ENCODE measurements at places on chromosomes 7 and 10. TPM values are rescaled to one million over a fixed set of nuclear protein-coding genes. Genes with fewer than 3 reads are reported as not detected.

DNA sequence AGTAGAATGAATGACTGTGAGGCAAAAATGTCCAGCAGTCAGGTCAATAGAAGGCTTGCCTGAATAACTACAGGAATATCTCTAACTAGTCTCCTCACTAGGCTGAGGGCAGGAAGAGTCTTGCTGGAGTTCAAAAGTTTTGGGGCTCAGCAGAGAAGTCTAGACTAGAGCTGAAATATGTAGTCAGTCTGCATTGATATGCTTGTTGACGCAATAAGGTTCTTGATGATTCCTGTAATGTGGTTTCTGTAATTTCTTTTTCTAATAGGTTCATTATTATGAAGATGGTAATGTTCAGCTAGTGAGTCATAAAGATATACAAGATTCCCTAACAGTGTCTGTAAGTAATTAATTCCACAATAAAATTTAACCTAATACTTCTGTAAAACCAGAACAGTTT is 41.5 kb upstream of the ST7 start:
- no peak for DNase-seq

GRCh38 chr7:126079581-126079980 is 1150.0 kb upstream of the POT1 start:
- DNase-seq = no peak

DNA sequence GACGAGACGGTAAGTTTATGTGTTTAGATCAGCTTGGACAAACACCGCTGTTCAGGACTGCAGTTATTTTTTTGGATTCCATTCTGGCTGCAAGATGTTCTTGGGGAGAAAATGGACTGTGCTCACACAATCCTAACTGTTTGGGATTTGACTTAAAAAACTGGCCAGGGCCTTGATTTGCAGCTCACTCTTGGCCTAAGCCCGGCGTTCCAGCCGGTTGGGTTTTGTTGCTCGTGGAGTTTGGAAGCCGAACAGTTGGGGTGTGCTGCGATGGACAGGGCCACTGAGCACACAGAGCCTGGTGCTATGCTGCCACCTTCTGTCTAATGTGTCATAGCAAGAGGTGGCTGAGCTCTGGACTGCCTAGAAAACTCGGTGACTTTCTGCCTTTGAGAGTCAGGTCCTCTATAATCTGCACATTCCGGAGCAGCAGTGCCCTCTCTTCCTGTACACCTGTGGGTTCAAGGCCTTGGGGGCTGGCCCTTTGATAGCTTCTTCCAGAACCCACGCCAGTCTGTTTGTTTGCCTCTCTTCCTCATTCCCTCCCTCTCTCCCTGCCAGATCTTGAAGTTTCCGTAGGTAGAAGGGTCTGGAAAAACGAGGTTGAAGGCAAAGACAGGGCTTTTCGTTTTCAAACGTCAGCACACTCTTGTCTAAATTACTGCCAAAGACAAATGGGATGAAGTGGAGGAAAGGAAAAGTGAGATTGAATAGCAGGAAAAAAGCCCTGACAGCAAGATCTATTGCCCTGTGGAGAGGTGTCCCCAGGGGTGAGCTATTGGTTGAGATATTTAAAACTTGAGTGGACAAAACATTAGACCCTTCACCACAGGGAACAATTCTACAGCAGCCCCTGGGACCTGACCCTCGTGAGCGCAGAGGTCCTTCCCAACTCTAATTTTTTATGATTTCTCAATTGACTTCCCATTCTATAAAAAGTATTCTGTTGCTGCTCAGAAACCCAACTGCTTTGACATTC is 167.5 kb upstream of the HABP2 start:
- peak; percentile 88 for DNase-seq

DNA sequence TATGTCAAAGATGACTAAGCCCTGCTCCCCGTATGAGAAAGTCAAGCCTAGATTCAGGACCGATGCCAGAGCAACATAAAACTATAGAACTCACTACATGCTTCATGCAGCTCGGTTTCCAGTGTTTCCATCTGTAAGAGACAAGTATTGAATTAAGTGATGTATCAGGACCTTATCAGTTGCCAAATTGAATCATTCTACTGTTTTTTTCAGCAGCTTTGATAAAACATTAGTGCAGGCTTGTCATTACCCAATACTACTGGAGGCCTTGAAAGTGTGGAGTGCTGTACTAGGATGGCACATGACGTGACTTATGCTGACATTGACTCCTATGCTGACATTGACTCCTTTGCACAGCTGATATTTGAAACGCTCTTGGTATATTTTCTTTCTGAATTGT is 10.8 kb upstream of the NRP1 start:
- DNase-seq = no peak

DNA sequence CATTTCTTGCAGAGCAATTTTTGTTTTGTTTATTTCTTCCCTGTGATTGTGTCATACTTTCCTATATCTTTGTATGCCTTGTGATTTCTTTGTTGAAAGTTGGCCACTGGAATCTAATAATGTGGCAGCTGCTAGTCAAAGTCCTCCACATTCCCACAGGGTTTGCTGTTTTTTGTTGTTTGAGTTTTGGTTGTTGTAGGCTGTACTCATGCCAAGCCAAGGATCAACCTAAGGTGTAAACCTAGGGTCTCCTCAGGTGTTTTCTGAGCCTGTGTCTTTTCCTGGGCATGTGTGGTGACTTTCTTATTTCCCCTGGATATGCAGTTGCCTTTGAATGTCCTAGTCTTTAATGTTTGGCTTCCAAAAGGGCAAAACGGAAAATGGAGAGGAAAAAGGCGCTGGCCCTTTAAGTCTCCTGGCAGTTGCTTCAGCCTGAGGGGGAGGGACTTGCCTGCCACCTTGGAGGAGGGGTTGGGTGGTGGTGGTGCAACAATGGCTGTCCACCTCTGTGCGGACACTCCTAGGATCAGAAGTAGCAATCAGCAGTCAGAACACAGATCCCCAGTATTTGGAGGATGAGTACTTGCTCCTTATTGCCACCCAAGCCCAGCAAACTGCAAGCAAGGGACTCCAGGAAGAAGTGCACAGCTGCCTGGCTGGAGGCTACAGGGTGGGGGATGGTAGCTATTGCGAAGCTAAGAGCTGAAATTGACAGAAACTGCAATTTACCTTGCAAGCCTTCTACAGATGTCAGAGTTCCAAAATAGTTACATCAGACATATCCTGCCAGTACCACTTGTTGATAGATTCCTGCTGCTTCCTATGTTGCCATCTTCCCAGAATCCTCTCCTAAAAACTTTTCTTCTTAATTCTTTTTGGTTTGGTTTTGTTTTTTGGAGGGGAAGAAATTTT is 5.6 kb upstream of the ZNF518A start:
- no peak for DNase-seq

DNA sequence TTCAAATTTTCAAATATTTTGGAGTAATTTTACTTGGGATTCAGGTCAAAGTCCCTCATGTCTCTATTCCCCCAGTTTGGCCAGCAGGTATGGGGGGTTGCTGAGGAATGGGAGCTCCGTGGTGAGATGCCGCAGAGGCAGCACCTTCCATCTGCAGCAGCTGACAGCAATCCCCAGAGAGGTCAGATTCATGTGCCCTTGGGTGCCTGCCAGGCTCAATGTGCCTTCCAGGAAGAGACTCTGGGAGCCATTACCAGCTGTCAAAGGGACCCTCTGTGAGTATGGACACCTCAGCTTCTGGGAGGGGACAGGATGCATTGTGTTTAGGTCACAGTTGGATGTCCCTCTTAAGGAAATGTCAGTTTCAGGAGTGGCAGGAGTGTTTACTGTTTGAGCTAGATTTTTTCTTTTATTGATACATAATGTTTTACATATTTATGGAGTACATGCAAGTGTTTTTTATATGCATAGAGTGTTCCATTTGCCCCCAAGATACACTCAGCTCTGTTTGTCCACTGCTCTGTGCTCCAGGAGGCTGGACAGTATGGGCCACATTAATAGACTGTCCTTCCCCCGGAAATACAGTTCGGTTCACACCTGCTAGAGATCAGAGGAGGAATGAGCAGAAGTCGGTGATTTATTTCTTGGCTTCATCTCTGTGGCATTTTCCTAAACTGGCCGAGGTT is 75.3 kb upstream of the GRB10 start:
- peak; percentile 54 for DNase-seq

- DNase-seq = no peak
These were observed 7.9 kb downstream of the SFRP5 start for GRCh38 chr10:97763947-97764346.

- no peak for DNase-seq
These were observed 15.2 kb downstream of the TMEM176B start for GRCh38 chr7:150784954-150785353.

DNA sequence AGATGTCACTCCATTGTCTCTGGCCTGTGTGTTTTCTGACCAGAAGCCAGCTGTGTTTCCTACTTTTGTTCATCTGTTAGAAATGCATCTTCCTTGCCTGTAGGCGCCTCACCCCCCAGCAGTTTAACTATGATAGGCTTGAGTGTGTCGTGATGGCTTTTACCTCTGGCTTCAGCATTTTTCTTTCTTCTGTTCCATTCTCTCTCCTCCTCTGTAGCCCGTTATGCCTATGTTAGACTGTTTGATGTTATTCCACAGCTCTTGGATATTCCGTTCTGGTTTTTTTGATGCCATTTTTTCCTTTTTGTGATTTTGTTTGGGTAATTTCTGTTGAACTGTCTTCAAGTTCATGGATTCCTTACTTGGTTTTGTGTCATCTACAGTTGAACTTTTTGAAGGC is 17.9 kb downstream of the MMP21 start:
- no peak for DNase-seq

GRCh38 chr7:9083837-9084236 is 650.4 kb downstream of the NXPH1 start:
- no peak for DNase-seq

- DNase-seq = peak; percentile 68
These were observed at the start of gene STOX1 for GRCh38 chr10:68826764-68827591. STOX1 (plus strand) TSS chr10:68827531; CDS start chr10:68827624, 93 bp downstream.

GRCh38 chr7:1846331-1847065 is 176.4 kb downstream of the ELFN1 start:
- peak; percentile 15 for DNase-seq

- no peak for DNase-seq
These were observed 6.5 kb upstream of the CALU start for GRCh38 chr7:128732521-128733277.

DNA sequence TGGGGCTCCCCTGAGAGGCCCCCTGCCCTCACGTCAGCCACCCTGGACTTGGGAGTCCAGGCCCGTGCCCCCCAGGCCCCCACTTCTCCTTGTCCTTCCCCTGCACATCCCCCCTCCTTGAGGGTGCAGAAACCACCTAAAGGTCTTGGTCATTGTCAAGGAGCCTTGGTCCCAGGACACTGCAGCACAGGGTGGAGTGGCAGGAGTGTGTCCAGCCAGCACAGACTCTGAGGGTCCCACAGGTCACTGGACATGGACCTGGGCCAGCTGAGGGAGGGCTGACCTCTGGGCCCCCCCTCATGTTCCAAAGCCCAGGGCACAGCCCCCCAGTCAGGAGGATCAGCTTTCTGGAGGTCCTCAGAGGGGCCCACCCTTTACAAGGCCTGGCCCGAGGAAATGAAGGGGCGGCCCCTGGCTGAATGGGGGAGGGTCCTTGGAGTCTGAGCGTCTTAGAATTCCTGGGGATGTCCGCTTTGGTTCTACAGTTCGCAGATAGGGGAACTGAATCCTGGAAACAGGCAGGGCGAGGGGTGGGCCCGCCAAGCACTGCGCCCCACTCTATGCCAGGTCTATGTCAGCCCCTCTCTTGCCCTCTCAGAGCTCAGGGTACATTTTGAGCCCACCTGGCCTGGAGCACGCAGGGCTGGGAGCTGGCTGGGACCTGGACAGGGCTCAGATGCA is 54.0 kb downstream of the PWWP2B start:
- peak; percentile 28 for DNase-seq

DNA sequence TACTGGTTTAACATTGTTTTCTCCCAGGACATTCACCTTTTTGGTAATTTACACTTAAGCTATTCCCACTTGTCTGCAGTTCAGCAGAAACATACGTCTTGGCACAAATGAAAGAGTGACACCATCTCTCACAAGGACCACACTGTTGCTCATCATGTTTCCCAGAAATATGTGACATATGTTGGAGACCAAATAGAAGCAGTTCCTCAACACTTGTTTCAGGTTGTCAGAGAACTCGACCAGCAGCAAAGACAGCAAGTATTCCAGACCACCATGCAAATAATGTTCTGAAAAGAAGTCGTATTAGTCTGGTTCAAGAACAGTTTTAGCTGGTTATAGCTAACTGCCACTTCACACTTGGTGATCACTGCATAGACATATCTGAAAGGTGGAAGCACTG is 81.3 kb upstream of the KLF6 start:
- DNase-seq = no peak

GRCh38 chr7:25002786-25003185 is 22.8 kb upstream of the OSBPL3 start:
- DNase-seq = no peak

DNA sequence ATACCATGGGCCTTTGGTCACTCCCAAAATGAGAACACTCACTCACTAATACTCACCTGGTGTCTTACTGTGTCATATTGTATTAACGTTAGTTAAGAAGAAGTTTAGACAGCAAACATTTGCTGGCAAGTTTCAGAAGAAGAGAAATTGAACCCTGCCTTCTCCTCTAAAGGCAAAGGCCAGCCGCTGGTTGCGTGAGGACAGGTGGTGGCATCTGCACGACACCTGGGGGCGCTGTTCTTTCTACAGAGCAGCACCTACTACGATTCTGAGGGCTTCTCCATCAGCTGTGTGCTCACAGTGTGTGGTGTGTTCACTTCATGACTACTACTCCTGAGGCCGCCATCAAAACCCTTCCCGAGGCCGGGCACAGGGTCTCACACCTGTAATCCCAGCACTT is 17.9 kb upstream of the CLEC2L start:
- DNase-seq = no peak

DNA sequence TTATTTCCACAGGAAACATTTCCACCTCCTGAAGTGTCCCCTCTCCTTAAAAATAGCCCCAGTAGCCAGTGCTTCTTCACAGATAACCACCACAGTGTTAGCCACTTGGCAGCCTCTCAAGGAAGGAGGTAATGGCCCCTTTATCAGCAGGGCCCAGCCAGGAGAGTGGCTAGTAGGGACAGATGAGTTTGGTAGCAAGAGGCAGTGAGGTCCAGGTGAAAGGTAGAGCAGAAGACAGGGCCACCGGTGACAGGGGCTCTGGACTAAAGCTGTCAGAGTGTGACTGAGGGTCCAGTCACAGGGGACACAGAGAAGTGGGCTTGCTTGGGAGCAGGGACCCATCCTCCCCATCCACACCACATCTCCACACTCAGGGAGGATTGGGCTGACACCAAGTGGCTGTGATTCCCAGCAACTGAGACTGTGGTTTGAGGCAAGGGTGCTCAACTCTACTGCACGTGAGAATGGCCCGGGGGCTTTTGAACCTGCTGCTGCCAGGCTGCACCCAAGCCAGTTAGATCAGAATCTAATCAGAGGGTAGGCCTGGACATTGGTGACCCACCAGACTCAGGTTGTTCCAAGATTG is 52.2 kb downstream of the C10orf120 start:
- no peak for DNase-seq

- no peak for DNase-seq
These were observed 175.2 kb downstream of the CDK14 start for GRCh38 chr7:90771281-90771680.

The SH2D4B gene
- total RNA-seq = not detected

The RNF32 gene
- not detected for total RNA-seq

The ATOH7 gene
- not detected for total RNA-seq

The SKIDA1 gene
- 3.6 TPM for total RNA-seq

The ECD gene
- total RNA-seq = 17.8 TPM

The LRMDA gene
- total RNA-seq = 23.1 TPM

The NAT16 gene
- total RNA-seq = not detected

The BTBD16 gene
- not detected for total RNA-seq

All from left ventricle myocardium superior (tissue), 1 donor.